AG04449 (cell line): ENCODE measurements at places on chromosomes 7 and 10.

DNA sequence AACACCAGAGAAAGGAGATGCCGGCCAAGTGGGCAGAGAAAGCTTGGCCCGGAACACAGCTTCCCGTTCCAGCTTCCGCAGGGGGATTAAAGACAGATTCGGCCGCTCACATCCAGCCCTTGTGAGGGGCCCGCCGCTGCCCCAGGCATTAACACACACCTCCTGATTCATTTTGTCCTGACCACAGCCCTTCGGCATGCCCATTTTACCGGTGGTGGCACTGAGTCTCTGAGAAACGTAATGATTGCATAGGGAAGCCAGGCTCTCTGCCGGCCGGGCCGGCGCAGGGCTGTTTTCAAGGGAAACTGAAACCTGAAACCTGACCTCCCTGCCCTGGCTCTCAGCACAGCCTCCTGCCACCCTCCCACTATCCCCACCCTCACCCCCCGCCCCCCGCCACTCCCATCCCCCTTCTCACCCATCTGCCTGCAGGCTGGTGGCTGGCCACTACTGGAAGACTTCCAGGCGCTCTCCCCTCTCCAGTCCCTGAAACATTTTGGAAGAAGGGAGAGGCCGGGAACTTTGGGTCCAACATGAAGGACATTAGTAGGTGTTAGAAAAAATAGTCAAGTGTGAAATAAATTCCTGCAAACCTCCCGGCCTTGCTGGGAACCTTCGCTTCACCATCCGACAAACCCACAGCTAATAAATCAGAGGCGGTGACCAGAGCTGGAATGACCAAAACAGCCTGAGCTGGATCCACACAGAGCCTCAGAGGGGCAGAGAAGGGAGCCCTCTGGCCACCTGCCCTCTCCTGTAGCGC, 83.5 kb upstream of the CUX1 start:
- no peak for DNase-seq

- no peak for DNase-seq
Observed at GRCh38 chr7:12861070-12861469, 173.6 kb downstream of the ARL4A start.

DNA sequence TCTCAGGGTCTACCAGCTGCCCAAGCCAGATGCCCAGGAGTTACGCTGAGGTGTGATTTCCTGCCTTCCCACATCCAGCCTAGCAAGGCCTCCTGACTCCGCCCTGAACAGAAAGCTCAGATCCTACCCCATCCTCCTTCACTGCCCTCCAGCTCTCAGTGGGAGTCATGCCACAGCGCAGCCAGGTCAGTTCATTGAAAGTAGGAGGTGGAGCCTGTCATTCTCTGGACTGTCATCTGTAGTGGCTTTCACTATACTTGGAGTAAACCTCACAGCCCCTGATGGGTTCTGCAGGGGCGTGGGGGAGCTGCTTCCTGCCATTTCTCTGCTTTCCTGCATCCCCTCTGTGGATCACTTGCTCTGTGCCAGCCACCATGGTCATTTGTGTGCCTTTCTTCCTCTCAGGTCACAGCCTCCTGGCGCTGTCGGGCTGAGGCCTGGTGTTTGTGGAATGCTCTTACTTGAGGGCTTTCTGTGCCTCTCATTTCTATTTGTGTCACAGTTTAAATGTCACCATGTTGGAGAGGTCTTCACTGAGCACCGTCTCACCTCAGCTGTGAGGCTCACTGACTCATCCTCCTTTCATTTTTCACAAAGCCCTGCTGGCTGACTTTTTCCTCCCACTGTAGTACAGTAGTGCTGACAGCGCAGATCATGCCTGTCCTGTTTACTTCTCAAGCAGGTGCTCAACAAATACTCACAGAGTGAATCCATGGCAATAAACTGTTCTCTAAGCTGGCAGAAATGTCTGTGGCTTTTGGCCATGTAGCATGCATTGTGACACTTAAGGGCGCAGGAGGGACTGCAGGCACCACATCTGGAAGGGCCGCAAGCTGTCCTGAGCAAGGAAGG, 61.0 kb upstream of the TMEM248 start:
- DNase-seq, result no peak

GRCh38 chr7:126486806-126487205, 765.9 kb downstream of the GRM8 start:
- no peak for DNase-seq

DNA sequence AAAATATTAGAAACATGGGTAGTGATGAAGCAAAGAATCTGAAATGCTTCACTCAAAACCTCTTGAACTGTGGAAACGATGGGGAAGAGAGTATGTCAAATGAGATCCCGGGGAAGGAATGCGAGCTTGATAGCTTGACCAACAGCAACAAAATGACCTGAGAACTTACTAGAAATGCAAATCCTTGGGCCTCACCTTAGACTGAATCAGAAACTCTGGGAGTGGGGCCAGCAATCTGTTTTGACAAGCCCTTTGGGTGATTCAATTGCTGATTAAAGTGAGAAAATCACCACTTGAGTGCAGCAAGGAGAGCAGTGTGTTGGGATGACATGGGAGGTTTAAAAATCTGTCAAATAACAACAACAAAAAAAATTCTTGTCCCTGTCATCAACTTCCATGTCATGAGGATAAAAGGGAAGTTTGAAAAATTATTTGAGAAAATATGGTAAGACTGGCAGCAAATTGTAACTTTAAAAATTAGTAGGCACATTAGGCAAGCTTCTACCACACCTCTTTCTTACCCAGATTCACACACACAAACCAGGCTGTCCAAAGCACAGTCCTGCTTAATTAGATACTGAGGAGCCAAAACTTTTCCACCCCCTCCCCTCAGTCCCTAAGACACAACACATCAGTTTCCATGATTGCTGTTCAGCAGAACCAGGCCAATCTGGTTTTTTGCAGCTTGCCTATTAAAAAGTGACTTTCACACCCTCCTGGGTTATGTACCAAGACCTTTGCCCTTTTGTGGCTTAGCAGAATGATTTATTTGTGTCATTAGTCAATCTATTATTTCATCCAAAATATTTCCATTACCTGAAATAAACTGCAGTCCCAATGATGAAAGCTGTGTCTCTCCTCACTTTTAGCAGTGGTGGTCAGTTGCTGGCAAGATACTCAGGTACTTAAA, 15.6 kb downstream of the CALCR start:
- DNase-seq, result no peak

DNA sequence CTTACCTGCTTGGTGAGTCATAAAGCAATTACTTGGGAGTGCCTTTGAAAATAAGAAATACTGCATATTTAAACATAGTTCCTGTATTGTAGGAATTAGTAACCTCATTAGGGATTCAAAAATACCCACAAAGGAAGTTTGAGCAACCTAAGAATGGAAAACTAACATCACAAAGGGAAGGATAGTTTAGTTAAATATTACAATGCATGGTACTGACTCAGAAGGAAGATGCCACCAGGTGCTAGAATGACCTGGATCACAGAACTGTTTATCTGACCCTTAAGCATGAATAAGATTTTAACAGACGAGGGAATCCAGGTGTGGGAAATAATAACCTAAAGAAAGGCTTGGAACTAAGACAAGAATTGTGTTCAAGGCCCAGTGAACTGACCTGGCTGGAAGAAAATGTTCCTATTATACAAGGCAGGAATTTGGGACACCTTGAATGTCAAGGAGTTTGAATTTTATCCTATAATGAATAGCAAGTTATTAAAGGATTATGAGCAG, 106.4 kb downstream of the GSAP start:
- no peak for DNase-seq

GRCh38 chr10:17659365-17659764, 15.4 kb downstream of the STAM start:
- DNase-seq, result no peak

- DNase-seq, result no peak
Observed at GRCh38 chr7:47031786-47032535, 550.0 kb downstream of the TNS3 start.

DNA sequence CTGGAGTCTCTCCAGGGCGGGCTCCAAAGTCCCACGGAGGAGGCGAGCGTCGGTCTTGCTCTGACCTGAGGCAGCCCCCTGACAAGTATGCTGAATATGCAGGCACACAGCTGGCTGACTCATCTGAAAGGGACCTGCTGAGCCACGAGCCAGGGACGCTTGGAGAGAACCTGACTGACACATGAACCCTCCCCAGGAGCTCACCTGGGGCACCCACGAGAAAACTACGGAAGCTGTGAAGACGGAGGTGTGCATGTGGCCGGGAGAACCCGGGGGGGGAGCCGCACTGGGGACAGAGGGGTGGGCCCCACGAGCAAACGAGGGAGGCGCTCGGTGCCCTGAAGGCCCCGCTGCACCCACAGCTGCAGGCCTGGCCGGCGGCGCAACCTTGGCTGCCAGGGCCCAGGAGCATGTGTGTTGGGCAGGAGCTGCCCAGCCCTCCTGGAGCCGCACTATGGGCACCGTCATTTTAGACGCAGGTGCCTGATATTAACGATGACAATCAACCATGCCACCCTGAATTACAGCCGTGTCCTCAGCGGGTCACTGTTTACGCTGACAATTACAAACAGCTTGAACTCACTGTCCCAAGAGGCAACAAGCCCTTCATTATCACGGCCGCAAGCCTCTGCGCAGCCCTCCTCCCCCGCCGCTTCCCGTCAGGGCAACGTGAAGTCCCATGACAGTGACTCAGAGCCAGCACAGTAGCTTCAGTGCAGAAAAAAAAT, 64.7 kb downstream of the DIP2C start:
- no peak for DNase-seq

GRCh38 chr10:68109331-68109730, at the start of gene MYPN:
Gene MYPN (plus strand): TSS chr10:68109488. CDS start chr10:68121439, 11,951 bp downstream.
- no peak for DNase-seq

GRCh38 chr10:73648975-73649829, 6.6 kb downstream of the SYNPO2L start:
- DNase-seq, result no peak

- no peak for DNase-seq
Observed at GRCh38 chr7:28179120-28180030, 1.2 kb downstream of the JAZF1 start.

GRCh38 chr10:104256335-104256961, 1.8 kb downstream of the GSTO1 start:
- DNase-seq, result no peak

GRCh38 chr7:43495572-43495971, 87.3 kb upstream of the STK17A start:
- no peak for DNase-seq

DNA sequence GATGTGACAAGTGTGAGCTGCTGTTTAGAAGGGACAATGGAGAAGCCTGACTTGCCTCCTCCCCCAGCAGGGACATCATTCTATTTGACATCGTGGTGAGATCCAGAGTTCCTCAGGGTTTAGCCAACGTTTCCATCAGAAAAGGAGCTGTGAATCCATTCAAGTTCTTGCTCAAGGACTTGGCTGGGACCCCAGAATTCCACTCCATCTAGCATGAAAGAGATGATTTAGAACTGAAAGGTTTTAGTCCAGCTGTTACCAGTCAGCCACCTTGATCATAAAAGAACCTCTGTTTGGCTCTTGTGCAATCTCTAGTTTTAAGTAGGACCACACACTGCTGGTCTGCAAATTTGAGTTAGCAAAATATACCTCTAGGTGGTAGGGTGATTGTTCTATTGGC, 337.6 kb downstream of the FRMD4A start:
- peak; percentile 31 for DNase-seq

GRCh38 chr10:24791084-24791726, 67.5 kb upstream of the ARHGAP21 start:
- no peak for DNase-seq

- DNase-seq, result no peak
Observed at GRCh38 chr10:13087601-13087985, 12.4 kb upstream of the OPTN start.

- DNase-seq, result peak; percentile 55
Observed at GRCh38 chr7:27346531-27347275, 104.1 kb downstream of the EVX1 start.

DNA sequence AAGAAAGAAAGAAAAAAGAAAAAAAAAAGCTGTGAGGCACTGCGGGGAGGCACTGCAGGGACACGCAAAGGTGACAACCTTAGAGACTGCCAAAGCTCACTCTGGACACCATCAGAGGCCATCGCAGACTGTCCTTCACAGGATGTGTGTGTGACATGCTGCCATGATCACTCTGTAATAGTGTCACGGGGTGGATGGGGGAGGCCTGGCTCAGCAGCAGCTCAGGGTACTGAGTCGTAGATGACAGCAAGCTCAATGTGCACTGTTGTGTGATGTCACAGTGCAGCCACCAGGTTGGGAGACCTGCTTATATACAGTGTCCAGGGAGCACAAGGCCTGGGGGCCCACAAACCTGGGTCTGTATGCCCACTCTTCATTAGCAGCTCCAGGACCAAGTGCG, 83.3 kb downstream of the SLIT1 start:
- no peak for DNase-seq

GRCh38 chr7:121057878-121058277, 69.4 kb downstream of the CPED1 start:
- DNase-seq, result no peak

DNA sequence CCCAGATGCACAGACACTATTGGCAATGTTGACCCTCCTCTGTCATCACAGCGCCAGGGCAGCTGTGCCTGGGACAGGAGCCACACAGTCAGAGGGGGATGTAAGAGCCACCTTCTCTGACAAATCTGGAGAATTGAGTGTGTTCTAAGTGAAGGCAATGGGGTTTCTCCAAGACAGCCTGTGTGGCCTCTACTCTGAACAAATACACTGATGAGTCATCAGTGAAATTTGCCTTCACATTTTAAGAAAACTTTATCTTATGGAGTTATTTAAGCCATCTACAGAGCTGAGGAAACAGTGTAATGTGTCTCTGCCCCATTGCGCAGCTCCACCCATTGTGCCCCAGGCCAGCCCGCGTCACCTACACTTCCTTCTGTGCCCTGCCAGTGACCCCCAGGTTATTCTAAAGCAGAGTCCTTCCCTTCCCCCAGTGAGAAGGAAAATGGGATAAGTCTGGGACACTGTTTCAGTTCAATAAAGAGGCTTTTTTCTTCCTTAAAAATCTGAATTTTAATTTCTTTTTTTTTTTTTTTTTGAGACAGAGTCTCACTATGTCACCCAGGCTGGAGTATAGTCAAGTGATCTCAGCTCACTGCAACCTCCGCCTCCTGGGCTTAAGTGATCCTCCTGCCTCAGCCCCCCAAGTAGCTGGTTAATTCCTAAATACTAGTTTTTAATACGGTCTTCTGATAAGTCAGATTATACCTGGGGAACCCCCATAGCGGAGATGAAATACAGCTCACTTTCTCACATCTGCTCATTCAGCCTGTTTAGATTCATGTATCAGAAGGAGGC, 21.8 kb downstream of the AKR1E2 start:
- peak; percentile 42 for DNase-seq

- DNase-seq, result no peak
Observed at GRCh38 chr7:127650847-127651555, 993 bp upstream of the SND1 start.
